ENCODE measurements at places on chromosomes 3 and 15.
A peak's percentile ranks its signal among the peaks of the same experiment; 100 is the strongest.

DNA sequence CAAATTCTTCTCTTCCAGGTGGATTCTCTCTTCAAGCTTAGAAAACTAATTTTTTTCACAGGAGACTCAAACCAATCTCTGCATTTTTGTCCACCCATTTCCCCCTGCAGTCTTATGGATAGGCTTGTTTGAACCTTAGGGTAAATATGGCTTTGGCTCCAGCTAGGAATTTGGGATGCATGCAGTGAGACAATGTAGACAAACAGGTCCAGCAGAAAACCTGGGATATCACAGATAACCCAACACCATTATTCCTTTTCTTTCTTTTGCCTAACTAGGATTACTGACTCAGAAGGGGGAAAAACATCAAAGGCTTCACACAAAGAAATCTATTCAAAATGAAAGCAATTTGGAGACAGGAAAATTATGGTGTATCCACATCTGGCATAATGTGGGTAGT lies 11.2 kb upstream of the SEMA5B start:
- no peak for DNase-seq

DNA sequence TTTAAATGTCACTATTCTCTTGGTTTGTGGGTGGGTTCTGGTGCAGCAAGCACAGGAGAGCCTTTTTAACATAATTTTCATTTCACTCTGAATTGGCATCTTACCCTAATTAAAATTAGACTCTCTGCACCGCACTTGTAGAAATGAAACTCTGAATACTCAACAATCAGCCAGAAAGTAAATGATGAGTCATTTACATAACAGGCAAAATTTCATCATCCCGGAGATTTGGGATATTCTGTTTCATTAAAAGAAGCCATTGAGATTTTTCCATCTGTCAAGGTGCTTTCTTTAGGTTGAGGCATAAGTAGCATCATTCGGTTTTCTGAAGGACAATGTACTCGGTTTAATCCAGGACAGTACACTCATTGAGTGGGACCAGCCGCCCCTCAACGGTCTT lies 111.0 kb downstream of the RFTN1 start:
- DNase-seq = no peak

- peak; percentile 44 for DNase-seq
Measured at GRCh38 chr3:187744169-187745151, 808 bp downstream of the BCL6 start.

DNA sequence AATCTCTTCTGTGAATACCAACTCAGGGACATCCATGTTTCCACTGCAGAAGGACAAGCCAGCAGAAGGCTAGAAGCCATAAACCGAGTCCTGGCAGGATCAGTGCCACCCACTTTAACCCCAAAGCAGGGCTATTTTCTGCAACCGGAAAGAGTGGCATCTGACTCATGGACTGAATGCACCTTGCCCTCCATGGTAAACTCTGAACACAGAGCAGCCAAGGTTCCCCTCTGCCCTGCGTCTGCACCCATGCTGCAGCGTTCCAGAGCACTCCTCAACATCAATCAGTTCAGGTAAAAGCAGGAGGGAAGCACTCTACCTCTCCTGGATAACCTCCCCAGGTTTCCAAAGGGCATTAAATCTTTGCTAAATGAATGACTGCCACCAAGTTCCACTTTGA lies 801 bp upstream of the NGRN start:
- DNase-seq = peak; percentile 37

DNA sequence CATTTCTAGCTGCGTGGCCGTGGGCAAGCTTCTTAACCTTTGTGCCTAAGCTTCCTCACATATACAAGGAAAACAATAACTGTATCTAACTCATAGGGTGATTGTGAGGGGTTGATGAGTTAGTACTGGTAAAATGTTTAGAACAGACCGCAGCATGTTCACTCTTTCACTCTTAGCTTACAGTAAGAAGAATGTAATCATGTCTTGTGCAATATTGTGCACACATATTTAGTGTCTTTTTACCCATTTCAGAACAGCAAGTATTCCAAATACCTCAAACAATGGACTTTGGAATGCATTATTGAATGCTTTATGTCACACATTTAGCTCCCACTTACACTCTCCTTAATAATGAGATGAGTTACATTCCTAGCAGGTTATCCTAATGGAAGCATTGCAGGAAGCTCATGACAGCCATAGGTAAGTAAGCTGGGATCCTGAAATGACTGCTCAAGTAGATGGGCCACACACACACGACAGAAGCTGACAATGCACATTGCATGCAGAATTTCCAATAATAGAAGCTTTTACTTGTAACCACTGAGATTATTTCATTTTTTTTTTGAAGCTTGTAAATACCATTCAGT lies 468.9 kb upstream of the WNT5A start:
- no peak for DNase-seq

- DNase-seq = no peak
Measured at GRCh38 chr3:140446734-140447133, 231.1 kb upstream of the TRIM42 start.

DNA sequence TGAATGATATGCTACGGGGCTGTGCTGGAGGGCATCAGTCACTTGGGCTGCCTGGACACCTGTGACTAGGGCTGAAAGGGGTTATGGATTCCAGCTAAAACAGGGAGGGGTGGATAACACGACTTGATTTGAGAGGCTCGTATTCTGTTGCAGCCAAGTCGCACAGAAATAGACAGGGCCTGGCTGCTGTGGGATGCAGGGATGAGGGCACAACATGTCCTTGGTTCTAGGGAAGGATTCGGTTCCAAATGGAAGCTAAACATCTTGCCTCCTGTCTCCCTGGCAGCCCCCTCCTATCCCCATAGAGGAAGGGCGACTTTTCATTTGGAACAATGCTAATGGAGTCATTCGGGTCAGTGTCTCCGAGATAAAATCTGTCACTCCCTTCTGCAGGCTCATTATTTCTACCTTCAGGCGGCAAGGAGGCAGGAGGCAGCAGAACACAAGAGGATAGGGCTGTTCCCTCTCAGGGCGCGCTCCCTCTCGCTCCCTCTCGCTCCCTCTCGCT lies 433.8 kb upstream of the RBMS3 start:
- no peak for DNase-seq

- DNase-seq = no peak
Measured at GRCh38 chr3:23819599-23820360, 14.0 kb downstream of the UBE2E1 start.

DNA sequence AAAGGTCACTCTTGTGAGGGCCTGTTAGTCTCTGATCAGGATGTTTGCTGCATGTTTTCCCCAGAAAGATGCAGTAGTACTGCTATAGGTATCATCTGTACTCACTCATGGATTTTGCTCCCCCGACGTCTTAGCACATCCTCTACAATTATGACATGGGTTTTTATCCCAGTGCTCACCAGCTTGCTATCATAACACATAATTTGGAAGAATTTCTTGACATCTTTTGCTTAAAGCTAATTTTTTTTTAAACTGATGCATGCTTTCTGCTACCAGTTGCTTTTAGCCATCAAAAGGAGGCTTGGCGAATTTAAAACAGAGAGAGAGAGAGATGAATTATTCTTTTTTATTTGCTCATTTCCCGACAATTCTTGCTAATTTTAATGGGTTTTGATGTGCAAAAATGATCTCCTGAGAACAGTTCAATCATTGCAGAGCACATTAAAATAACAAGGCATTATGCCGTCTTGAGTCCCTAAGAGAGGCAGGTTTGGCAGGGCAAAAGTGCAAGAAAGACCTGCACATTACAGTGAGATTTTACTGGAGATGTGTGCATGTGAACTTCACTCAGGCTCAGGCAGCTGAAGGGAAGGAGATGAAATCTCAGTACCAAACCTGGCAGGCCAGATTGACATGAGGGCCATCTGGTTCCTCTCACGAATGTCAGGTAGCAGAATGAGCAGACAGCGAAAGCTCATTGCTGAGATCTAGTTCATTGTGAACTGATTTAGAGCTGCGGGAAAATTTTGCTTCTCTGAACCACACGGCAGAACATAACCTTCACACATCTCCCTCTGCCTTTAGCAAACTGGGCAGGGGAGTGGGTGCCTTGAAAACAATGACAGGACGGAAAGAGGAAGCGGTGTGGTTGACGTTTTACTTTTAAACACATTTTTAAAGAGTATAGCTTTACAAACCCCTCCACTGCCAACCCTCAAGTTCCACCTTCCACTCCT lies 25.9 kb upstream of the GOLGA8B start:
- peak; percentile 13 for DNase-seq

Data from T-helper 2 cell treated with Interferon-gamma antibody and Interleukin-4, amounts not matched to agents 5 μg/mL and 100 μg/mL, for 36 hours (primary cell).